ENCODE measurements at places on chromosomes 16 and 17.

DNA sequence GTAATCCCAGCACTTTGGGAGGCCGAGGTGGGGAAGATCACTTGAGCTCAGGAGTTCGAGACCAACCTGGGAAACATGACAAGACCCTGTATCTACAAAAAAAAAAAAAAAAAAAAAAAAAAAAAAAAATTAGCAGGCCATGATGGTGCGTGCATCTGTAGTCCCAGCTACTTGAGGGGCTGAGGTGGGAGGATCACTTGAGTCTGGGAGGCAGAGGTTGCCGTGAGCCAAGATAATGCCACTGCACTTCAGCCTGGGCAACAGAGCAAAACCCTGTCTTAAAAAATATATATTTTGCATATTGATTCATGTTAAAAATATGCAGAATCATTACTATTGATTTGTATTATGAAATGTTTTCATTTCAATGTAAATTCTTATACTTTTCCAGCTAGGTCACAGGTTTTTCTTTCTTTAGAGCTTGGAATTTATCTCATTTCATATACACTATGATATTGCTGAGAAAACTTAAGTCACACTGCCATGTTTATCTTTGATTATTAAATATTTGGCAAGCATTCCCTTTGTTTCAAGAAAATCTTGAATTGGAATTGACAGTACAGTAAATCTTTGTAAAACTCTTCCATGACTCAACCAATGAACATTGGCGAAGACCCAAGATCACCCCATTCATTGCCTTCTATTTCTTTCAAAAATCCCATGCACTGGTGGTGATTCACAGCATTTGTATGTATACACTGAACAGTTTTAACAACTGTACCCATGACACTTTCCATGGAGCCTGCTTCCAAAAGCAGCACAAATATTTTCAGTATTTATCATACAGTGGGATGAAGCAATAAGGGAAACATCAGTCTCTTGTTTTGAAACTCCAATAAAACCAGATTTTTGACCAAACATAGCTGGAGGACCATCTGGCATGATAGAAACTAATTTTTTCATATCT lies 83.5 kb upstream of the TNRC6A start:
- DNase-seq, result no peak

GRCh38 chr16:81465375-81465943 lies 20.9 kb downstream of the CMIP start:
- DNase-seq, result no peak

- no peak for DNase-seq
These were observed 40.5 kb upstream of the SKAP1 start for GRCh38 chr17:48470388-48471034.

- no peak for DNase-seq
These were observed 165.6 kb downstream of the CA10 start for GRCh38 chr17:51992864-51993416.
